ENCODE measurements at places on chromosomes 3 and 15. TPM values are rescaled to one million over a fixed set of nuclear protein-coding genes. Genes with fewer than 3 reads are reported as not detected.

Gene SYNM
- 0.11 TPM for total RNA-seq

Gene TBC1D21
- not detected for total RNA-seq

Gene MRPS11
- total RNA-seq: 8.4 TPM

DNA sequence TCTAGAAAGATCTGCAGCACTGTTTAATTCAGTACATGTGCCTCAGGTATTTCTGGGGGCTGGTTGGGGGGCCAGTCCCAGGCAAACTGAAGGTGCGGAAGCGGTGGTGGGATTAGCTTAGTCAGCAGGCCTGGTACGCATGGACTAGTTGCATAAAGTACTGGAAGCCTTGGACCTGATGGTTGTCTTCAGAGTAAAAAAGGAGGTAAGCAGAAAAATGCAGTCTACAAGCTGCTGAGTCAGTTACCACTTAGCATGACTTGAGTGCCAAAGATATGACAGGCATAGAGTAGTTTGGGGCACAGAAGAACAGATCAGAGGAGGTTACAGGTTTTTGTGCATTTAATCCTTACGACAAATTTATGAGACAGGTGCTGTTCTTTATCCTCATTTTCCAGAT lies 19.9 kb upstream of the GOLGA8J start:
- no peaks in the 10 kb centered on the region for H3K27me3 ChIP-seq
- H3K4me3 ChIP-seq: no peak overlapping the region
- H3K36me3 ChIP-seq: no peaks in the 10 kb centered on the region
- H3K27ac ChIP-seq: no peak overlapping the region

Gene PRTG
- total RNA-seq: not detected

DNA sequence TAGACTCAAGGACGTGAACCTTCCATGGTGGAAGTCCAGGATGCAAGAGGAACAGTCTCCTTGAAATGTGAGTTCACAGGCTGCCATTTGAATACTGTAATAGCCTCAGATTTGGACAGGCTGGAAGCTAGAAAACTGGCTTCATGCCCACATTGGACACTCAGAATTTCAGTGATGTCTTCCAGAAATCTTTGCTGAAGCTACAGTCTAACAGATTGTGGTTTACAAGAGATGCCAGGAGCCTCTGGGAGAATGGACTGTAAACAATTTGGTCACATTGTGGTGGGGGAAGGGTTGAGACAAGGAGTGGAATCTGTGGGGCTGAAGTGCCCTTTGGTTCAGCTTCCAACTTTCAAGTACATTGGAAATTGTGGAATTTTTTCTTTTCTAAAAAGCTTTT lies 252.0 kb upstream of the PROK2 start:
- no peaks in the 10 kb centered on the region for H3K4me1 ChIP-seq
- DNase-seq: no peak

Gene VIPR1
- total RNA-seq: 66.8 TPM

- no peaks in the 10 kb centered on the region for H3K36me3 ChIP-seq
- H3K27me3 ChIP-seq: no peaks in the 10 kb centered on the region
- no peaks in the 10 kb centered on the region for H3K4me1 ChIP-seq
- no peak for DNase-seq
- H3K4me3 ChIP-seq: no peak overlapping the region
- H3K27ac ChIP-seq: no peak overlapping the region
These were observed 573.0 kb downstream of the MECOM start for GRCh38 chr3:169090559-169090958.

- no peak overlapping the region for H3K27ac ChIP-seq
- peaks cover 21% of the 10 kb centered on the region for H3K4me1 ChIP-seq
- DNase-seq: no peak
- no peaks in the 10 kb centered on the region for H3K27me3 ChIP-seq
These were observed 57.2 kb upstream of the USP3 start for GRCh38 chr15:63447017-63447676.

GRCh38 chr15:85500060-85500708 lies 119.8 kb downstream of the AKAP13 start:
- H3K36me3 ChIP-seq: no peaks in the 10 kb centered on the region
- H3K4me1 ChIP-seq: peaks cover 20% of the 10 kb centered on the region
- H3K4me3 ChIP-seq: no peak overlapping the region

DNA sequence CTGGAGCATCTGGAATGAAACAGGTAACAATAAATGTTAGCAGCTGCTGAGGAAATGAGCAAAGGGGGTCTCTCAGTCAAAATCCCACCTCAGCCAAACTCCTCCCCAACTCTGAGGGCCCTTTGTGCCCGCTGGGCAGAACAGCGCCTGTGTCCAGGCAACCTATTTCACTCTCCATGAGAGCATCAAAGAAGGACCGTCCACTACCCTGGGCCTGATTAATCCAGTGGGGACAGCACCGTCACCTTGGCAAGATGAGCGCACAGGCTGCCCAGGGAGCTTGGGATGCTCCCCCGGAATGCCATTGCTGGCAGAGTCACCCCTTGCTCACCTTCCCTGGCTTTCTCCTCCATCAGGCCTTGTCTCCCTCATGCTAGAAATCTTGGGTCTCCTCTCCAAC lies 97.4 kb upstream of the HACD2 start:
- H3K4me1 ChIP-seq: no peaks in the 10 kb centered on the region
- no peaks in the 10 kb centered on the region for H3K36me3 ChIP-seq
- no peak for DNase-seq

Gene HYAL3
- 3.0 TPM for total RNA-seq

GRCh38 chr15:92747047-92747446 lies 91.5 kb upstream of the FAM174B start:
- H3K27me3 ChIP-seq: no peaks in the 10 kb centered on the region
- no peaks in the 10 kb centered on the region for H3K4me1 ChIP-seq
- no peak overlapping the region for H3K27ac ChIP-seq
- H3K36me3 ChIP-seq: no peaks in the 10 kb centered on the region
- DNase-seq: no peak

Gene BOC
- not detected for total RNA-seq

Gene GNB4
- 0.56 TPM for total RNA-seq

Gene KCNMB2
- not detected for total RNA-seq

Gene CD200R1
- 4.0 TPM for total RNA-seq

DNA sequence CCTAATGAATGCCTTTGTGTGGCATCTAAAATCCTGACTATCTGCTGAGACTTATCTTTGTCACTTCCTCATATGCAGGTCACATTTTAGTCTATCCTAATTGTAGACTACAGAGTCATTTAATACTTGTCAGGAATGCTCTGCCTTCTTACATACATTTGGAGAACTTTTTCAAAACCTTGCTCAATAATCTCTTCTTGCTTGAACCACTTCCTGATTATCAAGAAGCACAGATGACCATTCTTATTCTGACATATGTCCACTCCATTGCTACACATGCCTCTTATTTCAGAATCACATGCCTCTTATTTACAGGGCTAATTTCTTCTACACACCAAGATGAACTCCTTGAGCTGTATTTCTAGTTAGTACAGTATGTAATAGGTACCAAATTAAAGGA lies 400.3 kb downstream of the TBC1D5 start:
- no peaks in the 10 kb centered on the region for H3K4me1 ChIP-seq
- no peaks in the 10 kb centered on the region for H3K36me3 ChIP-seq
- no peak for DNase-seq
- no peaks in the 10 kb centered on the region for H3K27me3 ChIP-seq
- no peak overlapping the region for H3K4me3 ChIP-seq

- no peak overlapping the region for H3K27ac ChIP-seq
- no peaks in the 10 kb centered on the region for H3K4me1 ChIP-seq
- H3K36me3 ChIP-seq: no peaks in the 10 kb centered on the region
- no peak for DNase-seq
These were observed 243.5 kb upstream of the MANF start for GRCh38 chr3:51141573-51141972.

DNA sequence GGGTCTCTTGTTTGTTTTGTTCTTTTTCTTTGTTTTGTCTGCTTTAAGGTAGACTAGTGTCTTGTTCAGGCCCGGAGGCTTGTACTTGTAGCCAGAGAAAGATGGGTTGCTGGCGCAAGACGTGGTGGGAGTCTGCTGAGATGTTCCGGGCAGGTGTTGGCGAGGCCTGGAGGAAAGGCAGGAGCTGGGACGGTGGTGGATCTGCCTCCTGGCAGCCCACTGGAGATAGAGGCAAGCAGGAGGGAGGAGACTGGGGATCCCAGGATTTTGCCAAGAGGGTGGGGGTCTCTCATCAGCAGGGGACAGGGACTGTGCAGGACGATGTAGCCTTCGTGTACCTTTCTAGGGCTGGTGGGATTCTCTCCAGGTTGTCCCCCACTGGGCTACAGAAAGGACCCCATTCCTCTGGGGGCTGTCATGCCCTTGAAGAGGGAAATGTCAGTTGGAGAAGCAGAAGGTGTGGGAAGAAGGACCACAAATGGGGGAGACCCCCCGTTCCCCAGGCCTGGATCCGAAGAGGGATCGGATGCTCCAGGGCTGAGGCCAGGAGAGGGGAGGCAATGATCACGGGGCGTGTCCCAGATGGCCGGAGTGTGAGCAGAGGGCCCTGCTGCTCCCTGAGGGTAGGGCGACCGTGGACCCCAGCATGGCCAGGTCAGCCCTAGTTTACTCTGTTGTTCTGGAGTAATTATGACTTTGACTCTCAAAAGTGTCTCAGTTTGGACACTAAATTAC lies 7.0 kb downstream of the CHAC1 start:
- no peak overlapping the region for H3K27ac ChIP-seq
- no peaks in the 10 kb centered on the region for H3K36me3 ChIP-seq
- H3K27me3 ChIP-seq: no peaks in the 10 kb centered on the region
- no peak for DNase-seq

Gene TIGIT
- total RNA-seq: 4.2 TPM

DNA sequence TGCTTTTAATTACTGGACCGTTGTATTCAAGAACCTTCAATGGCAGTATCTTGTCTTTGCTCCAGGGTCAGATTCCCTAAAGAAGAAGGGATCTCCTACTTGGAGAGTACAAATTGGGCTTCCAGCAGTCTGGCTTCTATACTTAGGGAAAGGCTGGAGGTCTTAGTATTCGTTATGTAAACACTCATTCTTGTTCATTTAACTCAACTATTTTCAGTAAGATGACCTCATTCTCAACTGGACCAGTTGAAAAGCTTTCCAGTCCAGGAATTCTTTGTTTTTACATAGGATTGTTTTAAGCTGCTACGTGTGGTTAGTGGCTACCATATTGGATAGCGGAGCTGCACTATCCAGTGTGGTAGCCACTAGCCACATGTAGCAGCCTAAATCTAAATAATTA lies 4.6 kb downstream of the SENP5 start:
- H3K36me3 ChIP-seq: peaks cover 3% of the 10 kb centered on the region
- peaks cover 24% of the 10 kb centered on the region for H3K4me1 ChIP-seq
- DNase-seq: no peak

DNA sequence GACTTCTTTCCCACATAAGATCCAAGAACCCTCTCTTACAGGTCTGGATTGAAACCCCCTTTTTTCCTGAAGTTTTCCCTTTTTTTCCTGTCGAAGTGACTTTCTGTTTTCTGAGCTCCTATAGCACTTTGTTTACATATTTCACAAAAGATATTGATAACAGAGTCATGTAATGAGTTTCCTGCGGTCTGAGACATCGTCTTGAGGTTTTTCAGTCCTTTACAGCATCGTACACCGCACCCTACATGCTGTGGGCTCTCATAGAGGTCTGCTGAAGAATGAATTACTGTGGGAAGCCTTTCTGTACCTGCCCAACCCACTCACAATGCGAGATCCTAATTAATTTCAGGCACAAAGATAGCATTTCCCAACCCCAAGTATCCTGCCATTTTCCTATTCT lies 53.1 kb downstream of the MCF2L2 start:
- H3K27me3 ChIP-seq: no peaks in the 10 kb centered on the region
- no peaks in the 10 kb centered on the region for H3K4me1 ChIP-seq
- H3K4me3 ChIP-seq: no peak overlapping the region
- H3K36me3 ChIP-seq: peaks cover 8% of the 10 kb centered on the region
- no peak for DNase-seq

Gene EOMES
- 0.69 TPM for total RNA-seq

GRCh38 chr15:50828610-50829206 lies 63.2 kb upstream of the SPPL2A start:
- H3K36me3 ChIP-seq: no peaks in the 10 kb centered on the region
- no peaks in the 10 kb centered on the region for H3K4me1 ChIP-seq
- H3K4me3 ChIP-seq: no peak overlapping the region

DNA sequence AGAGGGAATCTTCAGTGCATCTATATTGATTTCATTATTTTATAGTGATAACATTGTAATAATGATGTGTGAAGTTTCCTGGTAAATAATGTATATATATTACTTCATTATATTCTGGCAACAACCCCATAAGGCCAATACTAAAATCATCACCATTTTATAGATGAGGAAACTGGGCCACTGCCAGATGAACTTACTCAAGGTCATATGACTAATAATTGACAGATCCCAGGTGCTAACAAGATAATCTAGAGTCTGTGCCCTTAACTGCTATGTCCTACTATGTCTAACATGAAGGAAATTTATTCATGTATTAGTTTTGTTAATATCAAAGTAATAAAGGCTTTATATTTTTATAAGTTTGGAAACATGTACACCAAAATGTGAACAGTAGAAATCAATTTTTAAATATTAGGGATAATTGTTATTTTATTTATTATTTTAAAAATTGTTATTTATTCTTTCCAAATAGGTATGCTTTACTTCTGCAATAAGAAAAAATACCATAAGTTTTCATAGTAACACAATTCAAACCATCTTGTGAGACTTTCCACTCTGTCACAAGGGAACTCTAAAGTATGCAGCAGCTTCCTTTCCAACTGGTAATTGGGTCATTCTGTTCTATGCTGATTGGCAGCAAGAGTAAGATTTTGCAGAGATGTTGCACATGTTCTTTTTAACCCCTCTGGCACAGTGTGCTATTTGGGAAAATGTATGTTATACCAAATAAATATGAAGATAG lies 90.8 kb upstream of the CMC1 start:
- H3K27ac ChIP-seq: no peak overlapping the region
- H3K27me3 ChIP-seq: no peaks in the 10 kb centered on the region
- H3K36me3 ChIP-seq: no peaks in the 10 kb centered on the region

GRCh38 chr3:167323572-167323971 lies 56.5 kb downstream of the ZBBX start:
- H3K4me1 ChIP-seq: no peaks in the 10 kb centered on the region
- H3K4me3 ChIP-seq: no peak overlapping the region
- H3K36me3 ChIP-seq: no peaks in the 10 kb centered on the region
- no peaks in the 10 kb centered on the region for H3K27me3 ChIP-seq
- no peak overlapping the region for H3K27ac ChIP-seq

- no peaks in the 10 kb centered on the region for H3K36me3 ChIP-seq
- H3K4me3 ChIP-seq: no peak overlapping the region
- H3K27me3 ChIP-seq: no peaks in the 10 kb centered on the region
- no peak for DNase-seq
- no peaks in the 10 kb centered on the region for H3K4me1 ChIP-seq
- no peak overlapping the region for H3K27ac ChIP-seq
These were observed 502.1 kb upstream of the IL12A start for GRCh38 chr3:159486580-159486979.

- no peaks in the 10 kb centered on the region for H3K4me1 ChIP-seq
- H3K27me3 ChIP-seq: no peaks in the 10 kb centered on the region
- H3K4me3 ChIP-seq: no peak overlapping the region
- no peaks in the 10 kb centered on the region for H3K36me3 ChIP-seq
- DNase-seq: no peak
These were observed 220.3 kb downstream of the ATP8B4 start for GRCh38 chr15:49898575-49899283.

Gene COLQ
- 3.5 TPM for total RNA-seq

DNA sequence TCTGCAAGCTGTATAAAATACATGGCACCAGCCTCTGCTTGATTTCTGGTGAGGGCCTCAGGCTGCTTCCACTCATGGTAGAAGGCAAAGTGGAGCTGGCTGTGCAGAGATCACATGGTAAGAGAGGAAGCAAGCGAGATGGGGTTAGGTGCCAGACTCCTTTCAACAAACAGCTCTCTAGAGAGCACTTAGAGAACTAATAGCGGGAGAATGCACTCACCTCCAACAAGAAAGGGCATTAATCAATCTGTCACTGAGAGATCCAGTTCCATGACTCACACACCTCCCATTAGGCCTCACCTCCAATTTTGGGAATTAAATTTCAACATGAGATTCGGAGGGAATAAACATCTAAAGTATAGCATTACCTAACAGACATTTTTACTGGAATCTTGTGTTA lies 644.1 kb upstream of the ARRDC4 start:
- no peaks in the 10 kb centered on the region for H3K27me3 ChIP-seq
- DNase-seq: no peak
- no peaks in the 10 kb centered on the region for H3K36me3 ChIP-seq
- no peak overlapping the region for H3K4me3 ChIP-seq
- no peaks in the 10 kb centered on the region for H3K4me1 ChIP-seq

Data from CD4-positive, alpha-beta T cell (primary cell).